ENCODE measurements at places on chromosomes 11 and 22. TPM values are rescaled to one million over a fixed set of nuclear protein-coding genes. Genes with fewer than 3 reads are reported as not detected.

- no peak for DNase-seq
Observed at GRCh38 chr11:27703481-27703880, 3.2 kb upstream of the BDNF start.

- DNase-seq, result no peak
Observed at GRCh38 chr11:83727251-83727650, 441.1 kb upstream of the CCDC90B start.

DNA sequence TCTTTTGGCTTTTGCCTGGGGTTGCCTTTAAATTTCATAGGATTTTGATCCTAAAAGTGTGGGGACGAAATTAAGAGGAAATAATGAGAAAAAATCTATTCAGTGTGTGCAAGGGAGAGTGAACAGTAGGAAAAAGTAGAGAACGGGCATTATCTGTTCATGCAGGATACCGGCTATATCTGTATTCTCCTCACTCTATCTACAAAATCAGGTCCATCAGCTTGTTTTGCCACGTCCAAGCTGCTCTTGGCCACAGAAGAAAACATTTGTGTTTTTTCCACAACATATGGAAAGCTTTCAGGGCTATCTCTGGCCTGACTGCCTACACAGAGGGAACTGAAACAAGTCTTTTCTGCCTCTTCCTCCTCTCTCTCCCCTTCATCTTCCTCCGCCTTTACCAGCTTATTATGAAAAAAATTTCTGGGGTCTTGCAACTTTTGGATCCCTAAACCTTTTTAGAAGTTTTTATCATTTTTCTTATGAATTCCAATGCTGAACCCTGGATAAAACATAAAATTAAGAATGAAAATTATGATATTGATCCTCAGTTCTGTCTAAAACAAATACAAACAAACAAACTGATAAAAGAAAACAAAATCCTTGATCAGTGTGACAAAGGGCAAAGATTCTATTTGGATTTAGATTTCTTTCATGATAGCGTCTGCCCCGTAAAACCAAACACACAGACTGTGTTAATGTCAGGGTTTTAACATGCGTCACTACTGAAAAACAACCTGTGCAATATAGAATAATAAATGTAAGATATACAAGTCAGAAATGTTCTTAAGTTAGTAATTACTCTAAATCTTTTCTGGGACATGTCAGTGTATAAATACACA lies 219.7 kb downstream of the CNTN5 start:
- DNase-seq, result no peak

DNA sequence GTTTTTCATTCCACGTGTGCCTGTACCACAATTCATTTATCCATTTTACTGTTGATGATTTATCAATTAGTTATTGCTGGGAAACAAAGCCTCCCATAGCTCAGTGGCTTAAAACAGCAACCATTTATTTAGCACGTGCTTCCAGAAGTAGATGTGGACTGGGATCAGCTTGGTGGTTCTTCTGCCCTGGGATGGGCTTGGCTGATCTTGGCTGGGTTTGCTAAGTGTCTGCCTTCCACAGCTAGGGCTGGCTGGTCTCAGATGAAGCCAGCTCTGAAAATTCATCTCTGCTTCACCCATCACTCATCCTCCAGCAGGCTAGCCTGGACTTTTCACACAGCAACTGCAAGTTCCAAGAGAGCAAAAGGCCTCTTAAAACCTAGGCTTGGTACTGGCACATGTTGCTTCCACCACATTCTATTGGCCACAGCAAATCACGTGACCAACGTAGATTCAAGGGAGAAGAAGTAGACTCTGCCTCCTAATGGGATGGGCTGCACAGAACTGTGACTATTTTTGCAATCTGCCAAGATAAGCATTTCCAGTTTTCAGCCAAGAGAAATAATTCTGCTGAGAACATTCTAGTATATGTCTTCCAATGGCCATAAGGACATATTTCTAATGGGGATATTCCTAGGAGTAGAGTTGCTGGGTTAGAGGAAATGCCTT lies 124.9 kb downstream of the MN1 start:
- no peak for DNase-seq

DNA sequence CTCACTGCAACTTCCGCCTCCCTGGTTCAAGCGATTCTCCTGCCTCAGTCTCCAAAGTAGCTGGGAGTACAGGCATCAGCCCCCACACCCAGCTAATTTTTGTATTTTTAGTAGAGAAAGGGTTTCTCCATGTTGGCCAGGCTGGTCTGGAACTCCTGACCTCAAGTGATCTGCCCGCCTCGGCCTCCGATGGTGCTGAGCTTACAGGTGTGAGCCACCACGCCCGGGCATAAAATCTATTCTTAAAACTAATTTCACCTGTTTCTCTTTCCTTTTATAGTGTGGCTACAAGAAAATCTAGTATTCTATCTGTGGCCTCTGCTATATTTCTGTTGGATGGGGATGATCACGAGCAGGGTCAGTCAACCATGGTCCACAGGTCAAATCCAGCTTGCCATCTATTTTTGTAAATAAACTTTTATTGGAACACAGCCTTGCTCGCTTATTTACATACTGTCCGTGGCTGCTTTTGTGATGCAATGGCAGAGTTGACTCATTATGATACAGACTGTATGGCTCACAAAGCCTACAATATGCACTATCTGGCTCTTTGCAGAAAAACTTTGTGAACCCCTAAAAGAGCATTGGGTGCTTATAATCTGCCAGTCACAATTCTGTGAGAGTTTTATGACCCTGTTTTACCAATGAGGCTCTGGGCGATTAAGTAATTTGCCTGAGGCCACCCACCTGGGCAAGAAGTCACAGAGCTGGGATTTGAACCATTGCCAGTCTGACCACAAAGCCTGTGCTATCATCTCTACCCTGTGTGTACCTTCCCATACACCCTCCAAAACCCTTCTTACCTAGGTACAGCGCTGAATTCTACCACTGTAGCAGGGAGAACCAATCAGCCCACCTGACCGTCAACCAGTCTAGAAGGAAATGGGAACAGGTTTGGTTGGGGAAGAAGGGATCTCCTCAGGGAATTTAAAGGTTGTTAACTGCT lies 28.3 kb downstream of the SLC1A2 start:
- DNase-seq, result no peak

DNA sequence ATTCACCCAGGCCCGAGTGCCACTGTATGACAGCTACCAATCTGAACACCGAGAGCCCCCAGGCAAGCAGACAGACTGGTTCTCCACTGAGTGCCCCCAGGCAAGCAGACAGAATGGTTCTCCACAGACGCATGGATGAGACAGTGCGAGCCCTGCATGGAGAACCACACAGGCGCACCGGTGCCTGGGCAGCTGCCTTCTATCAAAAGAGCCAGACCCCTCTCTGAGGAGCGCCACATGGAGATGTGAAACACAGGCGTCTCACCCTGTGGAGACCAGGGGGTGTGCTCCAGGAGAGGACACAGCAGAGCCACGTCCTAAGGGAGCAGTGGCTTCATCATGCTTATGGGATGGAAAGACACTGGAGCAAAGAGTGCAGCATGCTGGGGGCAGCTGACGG lies 94.5 kb upstream of the BID start:
- no peak for DNase-seq

GRCh38 chr11:106021181-106021966 lies 666 bp downstream of the MSANTD4 start:
- no peak for DNase-seq

DNA sequence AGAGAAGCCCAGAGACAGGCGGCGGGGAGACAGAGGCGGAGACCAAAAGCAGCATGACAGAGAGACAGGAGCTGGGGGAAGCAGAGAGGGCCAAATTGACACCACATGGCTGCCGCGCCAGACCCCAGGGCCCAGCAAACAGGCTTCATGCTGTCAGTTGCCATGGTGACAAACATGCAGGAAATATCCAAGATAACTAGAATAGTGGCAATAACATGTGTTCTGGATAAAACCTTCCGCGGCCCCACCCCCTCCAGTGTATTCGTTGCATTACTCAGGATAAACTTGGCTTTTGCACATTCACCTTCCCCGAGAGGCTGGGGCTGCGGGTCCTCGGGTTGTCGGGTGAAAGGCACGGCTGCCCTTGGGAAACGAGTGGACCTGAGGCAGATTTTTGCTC lies 49.9 kb upstream of the CDON start:
- peak; percentile 96 for DNase-seq

- no peak for DNase-seq
Observed at GRCh38 chr22:49976439-49977175, 16.0 kb downstream of the PIM3 start.

GRCh38 chr22:30227438-30228228 lies 18.9 kb downstream of the LIF start:
- no peak for DNase-seq

DNA sequence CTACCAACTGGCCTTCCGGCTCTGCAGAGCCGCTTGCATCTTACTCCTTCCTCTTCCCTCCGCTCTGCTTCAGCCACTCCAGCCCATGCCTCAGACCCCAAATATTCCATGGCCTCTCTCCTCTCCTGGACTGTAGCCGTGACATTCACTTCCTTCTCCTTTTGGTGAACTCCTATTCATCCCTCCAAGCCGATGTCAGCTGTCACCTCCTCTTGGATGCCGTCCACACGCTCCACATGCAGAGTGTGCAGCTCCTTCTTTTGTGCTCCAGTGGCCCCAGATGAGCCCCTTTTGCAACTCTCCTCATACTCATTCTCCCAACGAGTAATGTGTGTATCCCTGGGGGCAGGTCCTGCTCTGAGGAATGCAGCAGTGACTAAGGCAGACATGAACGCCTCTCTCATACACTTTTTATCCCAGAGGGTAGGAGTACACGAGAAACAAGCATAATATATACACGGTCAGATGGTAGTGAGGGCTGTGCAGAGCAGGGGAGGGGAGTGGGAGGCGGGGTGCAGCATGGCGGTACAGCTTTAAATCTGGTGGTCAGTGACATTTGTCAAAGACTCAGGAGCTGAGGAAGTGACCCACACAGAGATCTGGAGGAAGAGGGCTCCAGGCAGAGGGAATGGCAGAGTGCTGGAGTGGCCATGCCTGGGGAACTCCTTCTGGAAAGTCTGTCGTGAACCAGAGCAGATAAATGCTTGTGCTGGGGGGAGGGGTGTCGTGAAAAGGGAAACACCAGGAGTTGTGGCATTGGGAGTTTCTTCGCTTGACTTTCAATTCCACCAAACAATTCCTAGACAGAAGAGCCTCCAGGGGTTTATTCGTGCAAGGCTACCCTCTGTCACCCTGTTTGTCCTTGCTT lies 83.8 kb upstream of the ATXN10 start:
- DNase-seq, result no peak

DNA sequence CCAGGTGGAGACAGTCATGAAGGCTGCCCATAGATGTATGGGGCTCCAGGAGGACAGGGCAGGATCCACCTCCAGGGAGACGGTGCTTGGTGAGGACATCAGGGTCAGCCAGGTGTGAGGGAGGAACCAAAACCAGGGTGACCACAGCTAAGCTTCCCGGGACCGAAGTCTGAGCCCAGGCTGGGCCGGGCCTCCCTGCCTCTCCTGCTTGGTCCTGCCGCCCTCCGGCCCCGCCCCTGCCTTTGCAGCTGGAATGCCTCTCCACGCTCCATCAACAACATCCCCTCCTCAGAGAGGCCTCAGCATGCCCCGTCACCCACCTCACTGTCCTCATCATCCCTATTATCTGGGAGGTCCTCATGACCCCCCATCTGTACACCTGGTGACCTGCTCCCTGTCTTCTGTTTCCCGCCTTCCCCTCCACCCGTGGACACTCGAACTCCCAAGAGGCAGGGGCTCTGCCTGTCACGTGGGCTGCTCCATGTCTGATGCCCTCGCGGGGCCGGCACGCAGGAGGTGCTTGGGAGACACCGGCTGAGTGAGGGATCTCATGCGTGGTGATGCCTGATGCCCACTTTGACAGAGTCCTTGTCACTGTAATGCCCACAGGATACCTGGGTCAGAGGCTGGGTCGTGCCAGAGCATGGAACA lies 59.4 kb downstream of the RTL6 start:
- DNase-seq, result no peak

DNA sequence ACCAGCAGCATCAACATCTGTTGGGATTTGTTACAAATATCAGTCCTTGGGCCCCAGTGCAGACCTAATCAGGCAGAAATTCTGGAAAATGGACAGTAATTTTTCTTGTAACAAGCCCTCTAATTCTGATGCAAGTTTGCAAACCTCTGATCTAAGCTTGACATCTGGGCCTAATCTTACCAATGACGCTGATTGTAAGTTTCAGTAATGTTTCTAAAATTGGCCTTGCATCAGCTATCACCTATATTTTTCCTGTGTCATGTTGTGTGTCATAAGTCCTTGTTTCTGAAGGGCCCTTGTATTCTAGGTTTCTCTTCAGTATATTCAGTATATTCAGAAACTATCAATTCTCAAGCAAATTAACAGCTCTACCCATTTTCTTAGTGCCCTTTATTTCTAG lies 36.4 kb downstream of the ZNF215 start:
- no peak for DNase-seq

- DNase-seq, result no peak
Observed at GRCh38 chr11:47152126-47152952, 24.3 kb downstream of the ARFGAP2 start.

DNA sequence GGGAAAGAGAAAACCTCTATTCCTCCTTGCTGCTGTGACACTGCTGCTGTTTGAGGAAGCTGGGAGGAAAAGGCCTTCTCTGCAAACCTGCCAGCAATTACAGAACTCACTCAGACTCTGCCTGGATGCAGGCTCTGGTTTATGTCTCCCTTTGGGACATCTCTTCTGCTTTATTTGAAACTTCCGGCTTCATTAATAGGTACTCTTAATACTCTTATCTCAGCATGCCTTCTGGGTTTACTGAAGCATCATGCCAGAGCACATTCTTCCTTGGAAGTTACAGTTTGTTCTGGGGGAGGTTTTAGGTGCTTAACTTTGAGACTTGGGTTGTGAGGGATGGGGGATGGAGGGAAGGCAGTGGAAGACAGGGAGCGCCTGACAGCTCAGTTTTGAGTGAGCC lies 79.9 kb downstream of the NAV2 start:
- DNase-seq, result no peak

- no peak for DNase-seq
Observed at GRCh38 chr11:35791088-35791958, 128.7 kb downstream of the TRIM44 start.

- no peak for DNase-seq
Observed at GRCh38 chr11:128925250-128925600, 17.4 kb downstream of the TP53AIP1 start.

Gene OR5B17
- total RNA-seq, result not detected

Gene RAPSN
- 2.5 TPM for total RNA-seq

Gene USP2
- total RNA-seq, result 7.0 TPM

Gene TRMU
- 29.8 TPM for total RNA-seq

Gene C22orf23
- total RNA-seq, result 0.20 TPM

Gene GAB4
- total RNA-seq, result not detected

Gene IL10RA
- 9.1 TPM for total RNA-seq

Gene NFAM1
- total RNA-seq, result 1.2 TPM

Gene EIF3D
- 191 TPM for total RNA-seq

Gene GRM5
- 0.20 TPM for total RNA-seq

Gene SLC15A3
- total RNA-seq, result 8.8 TPM

Gene CCDC116
- 0.20 TPM for total RNA-seq

Gene RAB39A
- total RNA-seq, result 0.79 TPM

Gene MMP8
- total RNA-seq, result 8.4 TPM

Gene DTX4
- total RNA-seq, result 14.3 TPM

All from skin of body (tissue), 3 donors.